ENCODE measurements at places on chromosomes 5 and 9. TPM values are rescaled to one million over a fixed set of nuclear protein-coding genes. Genes with fewer than 3 reads are reported as not detected.

PCDHA9 gene
- 0.06 TPM for total RNA-seq

MEGF9 gene
- total RNA-seq, result 14.8 TPM

SPINK4 gene
- not detected for total RNA-seq

FANCC gene
- 3.8 TPM for total RNA-seq

CDX1 gene
- not detected for total RNA-seq

LRRC70 gene
- total RNA-seq, result 27.5 TPM

ARSI gene
- total RNA-seq, result 1.8 TPM

NUTM2F gene
- not detected for total RNA-seq

HTR4 gene
- total RNA-seq, result not detected

DPH7 gene
- 31.9 TPM for total RNA-seq

LEAP2 gene
- 0.76 TPM for total RNA-seq

PCBD2 gene
- total RNA-seq, result 5.7 TPM

C1QTNF2 gene
- total RNA-seq, result 0.06 TPM

TRAF1 gene
- 4.2 TPM for total RNA-seq

FRMD3 gene
- 6.1 TPM for total RNA-seq

SH3PXD2B gene
- total RNA-seq, result 41.1 TPM

SPDL1 gene
- 15.3 TPM for total RNA-seq

CHSY3 gene
- total RNA-seq, result 2.4 TPM

TEX48 gene
- total RNA-seq, result not detected

GHR gene
- 1.8 TPM for total RNA-seq

GNG10 gene
- 65.7 TPM for total RNA-seq

HNRNPA0 gene
- 15.0 TPM for total RNA-seq

CDKN2AIPNL gene
- total RNA-seq, result 25.7 TPM

ENTREP1 gene
- 5.7 TPM for total RNA-seq

C1QTNF3 gene
- total RNA-seq, result 10.5 TPM

MYMK gene
- not detected for total RNA-seq

ADAMTS6 gene
- 27.2 TPM for total RNA-seq

NKD2 gene
- total RNA-seq, result 2.2 TPM

IER5L gene
- total RNA-seq, result 21.4 TPM

All from glomerular endothelial cell (primary cell).